ENCODE measurements at places on chromosomes 2 and 18.
A peak's percentile ranks its signal among the peaks of the same experiment; 100 is the strongest.

DNA sequence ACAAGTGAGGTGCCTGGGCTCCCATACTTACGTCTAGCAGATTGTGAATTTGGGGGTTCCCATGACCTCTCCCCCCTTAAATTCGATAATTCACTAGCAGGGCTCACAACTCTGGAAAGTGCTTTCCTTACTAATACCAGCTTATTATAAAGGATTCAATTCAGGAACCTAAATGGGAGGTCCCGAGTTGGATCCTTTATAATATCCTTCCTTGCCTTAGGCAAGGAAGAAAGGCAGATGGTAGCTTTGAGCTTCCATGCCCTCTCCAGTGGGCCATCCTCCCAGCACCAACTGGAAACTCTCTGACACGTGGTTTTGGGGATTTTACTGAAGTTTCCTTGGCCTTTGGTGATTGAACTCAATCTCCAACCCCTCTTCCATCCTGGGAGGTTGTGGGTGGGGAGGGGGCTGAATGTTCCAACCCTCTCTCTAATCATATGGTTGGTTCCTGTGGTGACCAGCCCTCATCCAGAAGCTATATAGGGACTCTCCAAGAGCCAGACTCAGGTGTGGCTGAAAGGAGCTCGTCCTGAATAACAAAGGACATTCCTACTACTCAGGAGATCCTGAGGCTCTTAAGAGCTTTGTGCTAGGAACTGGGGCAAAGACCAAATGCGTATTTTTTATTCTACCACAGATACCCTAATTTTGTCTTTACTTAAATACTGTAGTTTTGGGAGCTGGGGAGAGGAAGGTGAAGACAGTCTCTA, 62.2 kb downstream of the HAUS1 start:
- DNase-seq, result no peak

DNA sequence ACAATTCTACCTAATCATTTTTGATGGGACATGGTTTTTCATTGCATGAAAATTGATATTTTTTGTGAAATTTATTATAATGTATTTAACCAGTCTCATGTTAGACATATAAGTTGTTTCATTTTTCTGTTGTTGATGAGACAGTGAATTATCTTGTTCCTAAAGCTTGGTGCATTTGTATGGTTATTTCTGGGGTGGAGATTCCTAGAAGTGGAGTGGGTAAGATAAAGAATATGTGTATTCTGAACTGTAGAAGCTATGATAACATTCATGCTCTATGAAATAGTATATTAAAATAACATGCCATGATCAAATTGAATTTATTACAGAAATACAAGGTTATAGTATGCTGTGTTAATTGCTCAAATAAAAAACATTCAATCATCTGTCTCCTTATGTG, 69.2 kb downstream of the BOLA3 start:
- DNase-seq, result no peak

GRCh38 chr18:24181806-24182205, 42.9 kb downstream of the CABYR start:
- DNase-seq, result no peak

GRCh38 chr2:75614162-75614651, 32.4 kb upstream of the MRPL19 start:
- no peak for DNase-seq

DNA sequence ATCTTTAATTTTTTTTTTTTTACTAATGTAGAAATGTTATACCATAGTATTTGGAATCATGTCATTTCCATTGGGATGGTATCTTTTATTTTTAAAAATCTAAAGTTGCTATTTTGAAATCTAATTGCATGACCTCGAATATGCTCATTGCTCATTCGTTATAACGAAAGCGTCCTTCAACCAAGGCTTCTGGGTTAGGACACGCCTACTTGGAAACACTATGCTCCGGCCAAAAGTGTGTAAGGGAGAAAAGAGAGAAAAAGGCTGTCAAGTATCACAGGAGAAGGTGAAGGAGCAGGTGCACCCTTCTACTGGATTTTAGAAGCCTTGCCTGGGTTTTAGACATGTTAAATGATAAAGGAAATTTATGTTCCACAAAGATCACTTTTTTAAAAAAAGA, 465.9 kb upstream of the ID2 start:
- DNase-seq, result no peak

DNA sequence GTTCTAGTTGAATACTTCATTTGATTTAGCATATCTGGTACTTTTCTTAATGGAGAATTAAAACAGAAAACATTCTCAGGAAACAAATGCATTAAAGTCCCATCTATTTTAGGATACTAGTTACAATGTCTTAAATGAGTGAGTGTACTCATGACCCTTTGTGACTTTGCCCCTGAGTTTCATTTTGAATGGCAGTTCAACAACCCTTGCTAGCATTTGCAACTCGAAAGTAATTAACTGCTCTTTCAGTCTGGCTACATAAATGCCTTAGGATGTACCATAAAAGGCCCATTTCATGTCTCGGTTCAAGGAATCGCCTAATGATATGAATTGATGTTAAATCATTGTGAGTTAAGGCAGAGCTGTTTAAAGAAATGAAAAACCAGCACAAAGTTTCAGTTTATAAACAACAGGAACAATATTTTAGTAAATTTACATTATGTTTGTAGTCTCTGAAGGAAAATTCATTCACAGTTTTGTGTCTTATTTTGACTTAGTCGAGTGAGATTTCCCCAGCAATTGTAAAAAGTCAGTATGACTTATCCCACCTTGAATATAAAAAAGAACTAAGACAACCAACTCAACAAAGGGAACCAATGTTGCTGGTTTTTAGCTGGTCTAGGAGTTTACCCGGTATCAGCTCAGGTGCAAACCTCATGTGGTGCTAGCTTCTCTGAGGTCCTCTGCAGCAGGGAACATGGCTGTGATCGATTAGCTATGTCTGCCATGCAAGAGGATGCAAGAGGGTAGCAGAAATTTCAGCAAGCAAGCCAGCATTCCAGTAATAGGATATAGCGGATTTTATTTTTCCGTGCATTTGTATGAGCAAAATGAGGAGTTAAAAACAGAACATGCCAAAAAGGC, 386.2 kb downstream of the PTPRM start:
- no peak for DNase-seq

- DNase-seq, result peak; percentile 31
Measured at GRCh38 chr18:76821875-76822505, 367 bp upstream of the ZNF236 start.

DNA sequence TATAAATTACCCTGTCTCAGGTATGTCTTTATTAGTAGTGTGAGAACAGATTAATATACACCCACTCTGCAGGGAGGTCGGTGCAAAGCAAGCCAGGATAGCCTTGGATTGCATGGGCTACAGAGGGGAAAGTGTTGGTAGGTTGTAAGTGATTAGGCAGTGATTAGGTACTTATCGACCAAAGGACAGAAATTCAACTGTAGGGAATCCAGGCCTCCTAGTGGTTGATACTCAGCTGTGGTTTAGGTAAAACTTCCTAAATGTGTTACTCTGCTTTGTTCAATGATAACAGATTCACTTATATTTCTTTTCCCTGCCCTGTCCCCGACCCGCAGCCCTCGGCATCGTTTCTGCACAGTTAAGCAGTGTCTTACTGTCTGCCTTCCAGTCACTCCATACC, 444.0 kb downstream of the FIGN start:
- DNase-seq, result no peak

GRCh38 chr2:178220814-178221213, 26.5 kb downstream of the OSBPL6 start:
- no peak for DNase-seq

- peak; percentile 67 for DNase-seq
Measured at GRCh38 chr18:74498712-74499627, 2.8 kb downstream of the CNDP2 start.

- DNase-seq, result no peak
Measured at GRCh38 chr18:78798402-78799175, 181.0 kb upstream of the SALL3 start.

- DNase-seq, result no peak
Measured at GRCh38 chr2:196610796-196611195, 28.7 kb upstream of the CCDC150 start.

DNA sequence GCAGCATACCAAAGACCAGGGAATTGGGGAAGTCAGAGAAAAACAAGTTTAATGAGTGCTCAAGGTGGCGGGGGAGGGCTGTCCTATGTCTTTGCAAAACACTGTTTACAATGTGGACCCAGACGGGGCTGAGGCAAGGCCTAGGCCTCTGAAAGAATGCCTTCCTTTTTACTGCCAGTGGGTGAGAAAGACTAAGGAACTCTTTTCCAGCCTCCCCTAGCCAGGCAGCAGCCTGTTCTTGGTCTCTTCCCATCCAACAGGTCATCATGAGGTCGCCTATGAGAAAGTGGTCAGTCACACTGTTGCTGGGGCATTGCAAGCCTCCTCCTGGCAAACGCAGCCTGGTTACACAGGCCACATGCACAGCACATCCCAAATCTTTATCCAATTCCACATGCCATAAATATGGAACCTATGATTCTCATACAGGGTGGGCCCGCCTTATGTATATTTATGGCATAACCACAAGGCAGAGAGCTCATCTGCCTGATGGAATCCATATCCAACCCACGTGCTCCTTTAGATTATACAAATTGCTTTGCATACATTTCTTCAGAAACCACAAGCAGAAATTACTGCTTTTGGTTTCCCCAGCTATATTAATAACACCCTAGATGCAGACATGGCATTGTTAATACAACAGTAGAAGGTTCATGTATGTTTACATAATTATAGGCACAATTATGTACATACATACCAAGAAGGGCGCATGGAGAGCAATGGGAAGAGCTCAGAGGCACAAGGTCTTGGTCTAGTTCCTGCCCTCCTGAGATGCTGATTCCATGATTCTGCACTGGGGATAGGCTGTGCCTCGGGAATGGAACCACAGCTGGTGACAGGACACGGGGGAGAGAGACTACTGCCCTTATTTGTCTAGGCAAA, 48.6 kb downstream of the NRP2 start:
- no peak for DNase-seq

GRCh38 chr2:232137356-232138147, 176.0 kb downstream of the DIS3L2 start:
- DNase-seq, result no peak

GRCh38 chr2:148218326-148219075, 197.6 kb downstream of the MBD5 start:
- DNase-seq, result no peak

GRCh38 chr2:159867567-159868361, 69.8 kb upstream of the CD302 start:
- no peak for DNase-seq

GRCh38 chr2:8193686-8194615, 487.9 kb upstream of the ID2 start:
- no peak for DNase-seq

GRCh38 chr18:666177-666576, 8.7 kb downstream of the TYMS start:
- DNase-seq, result no peak

DNA sequence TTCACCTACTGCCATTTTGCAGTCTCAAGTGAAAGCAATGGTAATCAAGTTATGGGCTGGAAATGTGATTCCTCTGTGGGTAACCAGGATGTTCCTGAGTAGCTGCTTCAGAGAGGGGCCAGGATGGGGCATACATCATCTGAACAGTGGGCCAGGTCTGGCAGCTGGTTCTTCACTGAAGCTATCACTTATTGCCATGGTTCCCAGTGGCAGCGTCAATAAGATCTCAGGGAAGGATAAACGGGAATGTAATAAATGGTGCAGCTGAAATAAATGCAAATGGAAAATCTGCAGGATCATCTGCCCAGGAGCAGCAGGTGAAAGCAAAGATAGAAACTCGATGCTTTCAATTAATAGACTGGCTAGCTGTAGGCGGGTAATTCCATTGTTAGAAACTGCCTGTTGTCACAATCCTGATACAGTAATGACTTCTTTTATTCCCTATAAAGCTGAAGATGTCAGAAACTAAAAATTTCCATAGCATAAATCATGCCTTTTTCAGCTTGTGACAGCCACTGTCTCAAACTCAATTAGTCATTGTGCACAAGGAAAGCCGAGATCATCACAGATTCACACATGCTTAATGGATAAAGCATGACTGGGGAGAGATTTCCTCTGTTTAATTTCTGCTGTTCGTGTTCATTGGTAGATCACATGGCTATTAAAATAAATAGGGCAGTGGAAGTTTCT, 56.2 kb upstream of the CCDC85A start:
- DNase-seq, result no peak

GRCh38 chr18:55694291-55694690, 106.3 kb upstream of the TCF4 start:
- DNase-seq, result no peak

GRCh38 chr2:161005170-161005569, 155.1 kb upstream of the TANK start:
- DNase-seq, result no peak

DNA sequence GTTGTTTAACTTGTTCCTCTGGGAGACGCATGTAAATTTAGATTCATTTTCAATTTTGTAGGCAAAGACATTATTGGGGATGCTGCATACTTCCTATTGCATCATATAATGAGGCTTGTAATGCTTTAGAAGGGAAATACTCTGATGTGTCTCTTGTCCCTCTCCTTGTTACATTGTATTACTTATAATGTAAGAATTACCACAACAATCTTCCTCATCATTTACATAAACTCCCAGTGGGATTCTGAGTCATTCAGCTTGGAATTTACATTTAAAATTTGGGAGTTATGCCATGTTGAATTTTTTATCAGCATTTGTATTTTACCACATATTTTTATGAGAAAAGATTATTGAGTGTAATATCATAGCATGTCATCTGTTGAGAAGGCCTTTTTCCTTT, 963.4 kb upstream of the NRXN1 start:
- DNase-seq, result no peak

- DNase-seq, result no peak
Measured at GRCh38 chr2:224524657-224525056, 60.5 kb downstream of the CUL3 start.

DNA sequence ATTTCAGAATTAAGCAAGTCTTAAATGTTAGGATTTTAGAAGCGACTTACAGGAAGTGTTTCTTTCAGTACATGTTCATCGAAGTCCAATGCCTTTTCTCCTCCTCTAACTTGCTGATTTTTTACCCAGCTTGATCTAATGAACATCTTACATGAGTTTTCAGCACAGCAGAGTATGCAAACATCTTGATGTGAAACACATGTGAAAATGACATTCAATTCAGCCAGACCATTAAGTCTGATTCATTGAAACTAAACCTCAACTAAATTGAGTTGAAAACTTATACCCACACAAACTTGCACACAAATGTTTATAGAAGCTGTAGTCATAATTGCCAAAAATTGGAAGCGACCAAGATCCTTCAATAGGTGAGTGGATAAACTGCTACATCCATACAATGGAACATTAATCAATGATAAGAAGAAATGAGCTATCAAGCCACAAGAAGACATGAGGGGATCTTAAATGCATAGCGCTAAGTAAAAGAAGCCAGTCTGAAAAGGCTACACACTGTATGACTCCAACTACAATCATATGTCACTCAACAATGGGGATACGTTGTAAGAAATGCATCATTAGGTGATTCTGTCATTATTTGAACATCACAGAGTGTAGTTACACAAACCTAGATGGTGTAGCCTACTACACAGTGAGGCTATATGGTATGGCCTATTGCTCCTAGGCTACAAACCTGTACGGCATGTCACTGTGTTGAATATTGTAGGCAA, 18.5 kb downstream of the PSTPIP2 start:
- DNase-seq, result no peak

DNA sequence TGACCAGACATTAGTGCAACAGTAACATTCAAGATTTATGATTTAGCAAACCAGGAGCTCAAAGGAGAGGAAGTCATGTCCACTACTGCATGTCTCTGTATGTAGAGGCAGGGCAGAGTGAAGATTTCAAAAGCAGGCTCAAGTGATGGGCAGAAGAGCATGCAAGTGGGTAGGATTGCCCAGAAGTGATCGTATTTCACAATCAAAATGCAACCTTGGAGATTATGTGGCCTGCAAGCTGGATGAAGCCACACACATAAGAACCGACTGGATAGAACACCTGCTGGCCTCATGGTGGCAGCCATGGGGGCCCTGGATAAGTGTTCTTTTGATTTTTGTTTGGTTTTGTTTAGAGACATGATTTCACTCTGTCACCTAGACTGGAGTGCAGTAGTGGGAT, 286.8 kb upstream of the RAB12 start:
- DNase-seq, result no peak

Data from stimulated activated CD4-positive, alpha-beta T cell treated with anti-CD3 and anti-CD28 coated beads, TNF-alpha, amount 100 ng/mL, for 24 hours (primary cell).